Stimulated activated CD4-positive, alpha-beta T cell treated with anti-CD3 and anti-CD28 coated beads, Interleukin-12 subunit alpha, Interleukin-12 subunit beta, amount 100 ng/mL, for 4 hours (primary cell): ENCODE measurements at places on chromosomes 2 and 18.

DNA sequence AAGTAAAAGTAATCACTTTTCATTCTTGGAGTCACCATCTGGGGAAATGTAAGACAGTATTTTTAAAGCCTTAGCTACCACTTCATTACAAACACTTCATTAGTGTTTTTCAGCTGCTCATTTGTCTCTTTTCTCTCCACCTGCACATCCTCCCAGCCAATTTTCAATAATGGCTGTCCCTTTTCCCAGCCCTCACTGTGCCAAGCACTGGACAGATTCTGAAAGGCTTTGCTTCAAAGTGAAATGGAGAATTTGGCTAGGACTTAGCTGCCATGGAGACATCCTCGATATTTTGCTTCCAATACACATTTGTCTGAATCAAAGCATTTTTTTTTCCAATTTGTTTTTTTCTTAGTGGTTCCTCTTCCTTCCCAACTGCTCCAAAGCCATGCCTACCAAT, 272.4 kb upstream of the NRXN1 start:
- DNase-seq = no peak

DNA sequence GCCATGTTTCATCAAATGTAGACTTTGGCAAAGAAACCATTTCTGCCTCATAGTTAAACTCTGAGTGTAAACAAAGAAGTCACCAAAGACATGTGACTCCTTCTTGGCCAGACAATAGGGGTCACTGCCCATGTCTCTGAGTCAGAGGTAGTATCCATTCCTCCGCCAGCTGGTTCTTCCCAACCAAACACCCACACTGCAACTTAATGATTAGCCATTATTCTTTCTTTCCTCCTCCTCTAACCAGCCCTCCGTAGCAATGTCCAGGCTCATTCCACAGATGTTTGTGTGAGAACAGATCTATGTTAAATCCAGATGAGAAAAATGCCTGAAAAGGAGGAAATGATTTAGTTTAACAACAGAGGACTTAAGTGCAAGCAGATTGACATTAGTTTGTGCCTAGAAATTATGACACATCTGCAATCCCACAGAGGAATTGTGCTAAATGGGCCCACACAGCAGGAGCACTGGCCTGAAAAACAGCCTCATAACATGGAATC, 127.9 kb upstream of the SH3BP4 start:
- DNase-seq = no peak

DNA sequence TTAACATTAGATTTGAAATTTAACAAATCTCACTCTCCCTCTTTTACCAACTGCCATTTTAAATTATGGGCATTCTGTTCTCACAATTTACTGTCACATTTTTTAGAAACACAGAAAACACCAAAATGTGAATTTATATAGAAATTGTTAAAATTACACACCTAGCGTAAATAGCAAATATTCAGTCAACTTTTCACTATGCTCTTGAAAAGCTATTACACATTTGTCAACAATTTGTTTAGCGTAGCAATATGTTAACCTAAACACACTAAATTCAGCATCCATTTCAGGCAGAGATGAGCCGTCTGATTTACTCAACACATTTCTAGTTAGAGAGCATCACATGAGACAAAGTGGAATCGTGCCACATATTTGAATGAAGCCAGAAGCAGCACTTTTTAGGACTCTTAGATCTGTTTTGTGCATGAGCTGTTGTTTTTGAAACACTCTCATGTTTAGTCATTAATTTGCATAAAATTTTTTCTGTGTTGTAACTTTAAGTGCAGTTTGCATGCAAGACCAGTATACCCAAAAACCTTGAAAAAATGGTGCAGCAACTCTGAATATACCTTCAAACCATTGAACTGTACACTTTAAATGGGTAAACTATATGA, 8.2 kb downstream of the TTC32 start:
- DNase-seq = no peak

DNA sequence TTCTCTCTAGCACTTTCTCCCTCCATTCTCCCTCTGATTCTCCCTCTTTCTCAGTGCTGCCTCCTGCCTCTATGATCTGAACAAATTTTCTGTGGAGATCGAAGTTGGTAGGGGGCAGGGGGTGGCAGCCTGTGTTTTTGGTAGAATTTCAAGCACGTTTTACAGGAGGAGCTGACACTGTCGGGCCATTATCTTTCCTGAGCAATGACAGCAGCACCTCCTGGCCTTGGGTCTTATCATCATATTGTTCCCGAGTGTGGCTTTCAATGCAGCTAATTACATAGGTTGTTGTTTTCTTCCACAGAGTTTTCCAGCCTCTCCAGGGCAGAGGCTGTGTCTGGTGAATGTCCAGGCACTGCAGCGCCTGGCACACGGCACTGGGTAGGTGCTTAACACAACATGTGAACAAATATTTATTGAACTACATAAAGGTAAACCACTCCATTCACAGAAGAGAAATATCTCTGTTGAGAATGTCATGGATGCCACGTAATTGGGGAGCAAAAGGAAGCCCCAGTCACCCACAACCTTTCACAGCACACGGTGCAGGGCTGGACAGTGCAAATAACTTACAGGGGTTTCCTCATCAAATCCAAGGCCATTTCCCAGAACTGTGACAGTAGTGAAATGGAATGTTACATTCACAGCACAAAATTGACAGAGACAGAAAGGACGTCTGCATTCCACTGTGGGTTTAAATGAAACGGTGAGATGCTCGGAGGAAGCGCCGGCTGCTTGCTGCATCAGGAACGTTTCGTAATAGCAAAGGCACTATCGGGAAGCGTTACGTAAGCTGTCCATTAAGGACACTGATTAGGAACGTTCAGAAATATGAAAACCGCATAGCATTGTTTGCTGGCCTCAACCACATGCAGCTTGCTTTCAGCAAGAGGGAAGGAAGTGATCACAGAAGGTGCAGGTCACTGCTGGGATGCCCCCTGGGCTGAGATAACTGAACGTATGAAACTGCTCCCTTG, 6.5 kb upstream of the KCNG2 start:
- DNase-seq = no peak

DNA sequence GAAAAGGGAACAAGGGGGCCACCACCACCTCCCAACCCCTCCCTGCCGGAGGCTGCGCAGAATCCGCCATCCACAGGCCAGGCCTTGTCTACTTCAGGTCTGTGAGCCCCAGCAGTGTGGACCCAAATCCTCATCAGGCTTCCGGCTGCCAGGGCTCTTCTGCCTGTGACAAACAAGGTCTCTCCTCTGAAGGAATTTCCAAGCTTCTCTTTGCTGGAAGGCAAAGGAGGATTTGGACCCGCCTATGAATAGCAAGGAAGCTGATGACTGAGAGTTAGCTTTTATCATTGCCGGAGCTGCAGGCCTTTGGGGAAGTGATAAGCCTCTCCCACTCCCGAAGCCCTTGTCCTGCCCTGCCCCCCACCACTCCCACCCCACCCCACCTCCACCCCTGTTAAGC, 93.7 kb upstream of the SH3BP4 start:
- no peak for DNase-seq

DNA sequence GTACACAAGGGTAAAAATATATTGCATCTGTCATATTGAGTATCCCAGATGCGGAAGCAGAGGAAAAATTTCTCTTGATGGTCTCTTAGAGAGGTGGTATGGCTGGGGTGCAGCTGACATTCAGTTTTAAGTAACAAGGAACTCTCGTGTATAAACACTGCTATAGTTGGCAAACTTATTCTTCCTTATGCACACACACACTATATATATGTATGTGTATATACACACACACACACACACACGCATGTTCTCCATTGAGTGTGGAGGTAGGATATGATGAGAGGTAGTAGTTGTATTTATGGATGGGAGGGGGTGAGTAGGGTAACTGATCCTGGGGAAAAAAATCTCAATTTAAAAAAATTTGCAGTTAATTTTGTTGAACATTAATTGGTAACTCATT, 10.6 kb downstream of the PHLPP1 start:
- DNase-seq = no peak

DNA sequence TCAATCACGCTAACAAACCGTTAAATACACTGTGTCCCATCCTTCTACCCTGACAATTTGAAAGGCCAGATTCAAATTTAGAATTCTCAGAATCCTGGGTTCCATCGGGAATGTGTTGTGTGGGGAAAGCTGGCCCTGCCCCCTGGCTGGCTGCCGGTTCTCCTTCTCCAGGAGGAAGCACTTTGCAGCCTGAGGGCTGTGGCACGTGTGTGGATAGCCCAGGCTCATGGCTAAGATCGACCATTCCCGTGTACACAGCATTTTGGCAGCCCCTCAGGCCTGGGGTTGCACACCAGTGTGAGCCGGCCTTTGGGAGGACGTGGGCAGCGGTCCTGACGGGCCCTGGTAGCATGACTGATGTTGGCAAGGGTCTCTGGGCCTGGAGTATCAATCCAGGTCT, 51.0 kb upstream of the ROCK2 start:
- no peak for DNase-seq

DNA sequence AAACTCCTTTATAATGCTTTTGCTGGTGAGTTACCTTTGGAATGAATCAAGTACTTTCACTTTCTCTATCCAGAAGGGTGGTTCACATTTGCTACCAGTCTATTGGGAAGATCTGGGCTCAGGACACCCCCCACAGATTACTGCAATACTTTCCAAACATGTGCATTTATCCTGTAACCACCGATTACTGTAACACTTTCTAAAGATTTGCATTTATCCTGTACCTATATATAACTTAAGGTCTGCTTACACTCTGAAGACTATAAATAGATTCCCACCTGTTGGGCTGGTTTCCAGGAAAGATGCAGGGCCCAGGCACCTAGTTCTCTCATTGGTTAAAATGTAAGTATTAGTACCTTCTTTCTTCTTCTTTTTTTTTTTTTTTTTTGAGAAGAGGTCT, 113.0 kb upstream of the NEDD4L start:
- no peak for DNase-seq

DNA sequence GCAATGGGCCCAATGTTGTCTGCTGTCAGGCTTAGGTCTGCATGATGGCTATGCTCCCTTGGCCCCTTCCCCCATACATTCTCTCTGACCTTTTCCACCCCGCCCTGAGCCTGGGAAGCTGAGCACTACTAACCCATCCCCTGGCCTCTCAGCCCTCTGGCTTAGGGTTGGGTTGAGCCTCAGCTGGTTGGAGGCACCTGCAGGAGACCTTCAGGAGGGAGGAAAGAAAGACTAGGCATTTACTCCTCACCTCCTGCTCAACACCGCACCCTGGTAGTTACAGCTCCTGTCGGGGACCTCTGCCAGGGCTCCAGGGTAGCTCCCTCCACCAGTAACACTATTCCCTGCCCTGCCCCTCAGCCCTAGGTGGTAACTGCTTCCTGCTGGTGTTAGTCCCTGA, 80.5 kb downstream of the GALNT14 start:
- DNase-seq = no peak

DNA sequence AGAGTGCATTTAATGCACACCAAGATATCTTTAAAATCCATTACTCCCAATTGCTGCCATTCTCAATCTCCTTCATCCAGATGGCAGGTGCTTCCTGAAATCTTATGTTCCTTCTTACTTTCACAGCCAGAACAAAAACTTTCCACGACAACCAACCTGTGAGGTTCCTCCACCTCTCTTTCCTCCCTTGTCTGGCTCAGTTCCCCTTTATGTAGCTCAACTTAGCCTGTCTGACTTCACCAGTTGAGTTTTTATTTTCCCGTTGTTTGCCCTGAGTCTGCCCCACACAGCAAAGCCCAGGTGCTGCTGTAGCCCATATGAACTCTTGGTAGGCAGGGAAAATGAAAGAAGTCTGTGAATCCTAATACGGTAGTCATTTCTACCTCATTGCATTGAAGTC, 112.5 kb downstream of the MREG start:
- DNase-seq = no peak

- DNase-seq = no peak
Observed at GRCh38 chr2:61620244-61621159, 82.3 kb upstream of the XPO1 start.

DNA sequence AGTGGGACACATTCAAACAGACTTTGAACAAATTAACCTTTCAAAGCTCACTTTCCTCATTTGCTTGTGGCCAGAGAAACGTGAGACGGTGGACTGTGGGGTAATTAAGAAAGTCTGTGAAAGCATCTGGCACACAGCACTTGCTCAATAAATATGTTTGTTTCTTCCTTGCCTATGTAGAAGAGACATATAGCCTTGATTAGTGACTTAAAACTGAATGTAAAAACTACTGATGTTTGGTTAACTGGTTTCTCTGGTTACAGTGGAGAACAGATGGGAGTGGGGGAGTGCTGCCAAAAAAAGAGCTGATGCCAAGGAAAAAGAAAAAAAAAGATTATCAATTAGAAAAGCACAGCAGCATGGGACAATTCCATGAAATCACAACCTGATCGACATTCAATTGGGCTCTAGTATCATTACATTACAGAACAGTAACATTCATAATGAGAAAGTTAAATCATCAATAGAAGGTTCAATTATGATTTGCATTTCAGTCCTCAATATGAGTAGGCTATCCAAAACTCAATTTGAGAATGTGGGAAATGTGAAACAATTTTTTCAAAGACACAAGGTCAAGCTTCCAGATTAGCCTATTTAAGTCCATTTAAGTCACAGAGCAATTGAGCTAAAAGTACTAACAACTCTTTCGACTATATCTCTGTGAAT, 14.7 kb downstream of the CUL3 start:
- no peak for DNase-seq

DNA sequence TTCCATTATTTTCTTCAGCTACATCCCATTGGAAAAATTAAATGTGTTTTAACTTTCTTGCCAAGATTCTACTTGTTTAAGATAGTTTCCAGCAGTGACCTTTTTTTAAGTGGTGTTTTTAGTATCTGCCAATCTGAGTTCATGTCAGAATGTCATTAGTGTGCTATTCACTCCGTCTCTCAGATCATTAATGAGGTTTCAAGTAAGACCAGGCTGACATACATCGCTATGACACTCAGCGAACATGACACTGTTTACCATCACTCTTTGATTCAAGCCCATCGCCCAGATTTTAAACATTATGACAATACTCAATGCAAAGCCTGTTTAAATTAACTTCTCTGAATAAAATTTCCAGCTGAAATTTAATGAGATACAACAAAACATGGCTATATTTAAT, 272.0 kb upstream of the KYNU start:
- no peak for DNase-seq

DNA sequence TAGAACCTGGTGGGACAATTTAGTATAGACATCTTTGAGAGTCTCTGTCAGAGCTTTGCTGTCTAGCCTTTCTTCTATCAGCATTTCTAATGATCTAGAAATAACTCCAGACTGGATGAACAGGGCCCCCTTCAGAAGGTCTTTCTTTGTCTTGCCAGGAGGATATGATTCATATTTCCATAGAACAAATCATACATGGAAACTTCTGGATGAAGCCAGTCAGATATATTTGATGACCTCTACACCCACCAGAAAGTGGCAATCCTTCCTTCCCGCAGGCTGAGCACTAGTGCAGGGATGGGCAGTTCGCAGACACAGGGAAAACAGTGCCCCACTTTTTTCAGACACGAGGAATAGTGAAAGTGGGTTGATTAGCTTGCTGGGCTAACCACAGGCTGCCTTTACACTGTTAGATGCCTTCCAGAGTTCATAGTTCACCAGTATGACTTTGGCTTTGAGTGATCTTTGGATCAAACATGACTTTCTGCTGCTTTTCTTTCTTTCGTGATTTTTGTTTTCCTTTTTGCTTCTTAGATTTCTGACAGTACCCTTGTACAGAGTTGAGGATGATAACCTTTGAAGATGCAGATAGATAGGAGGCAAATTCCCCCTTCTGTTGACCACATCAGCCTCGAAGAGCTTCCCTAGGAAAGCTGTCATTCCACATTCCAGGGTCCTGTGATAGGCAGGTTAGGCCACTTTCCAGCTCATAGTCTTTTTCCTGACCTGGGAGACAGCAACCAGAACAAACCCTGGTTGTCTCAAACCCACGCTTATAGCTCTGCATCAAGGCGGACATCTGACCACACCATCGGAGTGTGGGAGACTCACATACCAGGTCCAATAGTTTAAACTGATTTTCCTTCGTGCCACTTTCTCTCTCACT, 237.0 kb downstream of the ZNF407 start:
- DNase-seq = no peak
